Mesenchymal stem cell (in vitro differentiated cells and primary cell): ENCODE measurements at places on chromosomes 6 and 20.

- DNase-seq: no peak
Measured at GRCh38 chr6:95547043-95547442, 30.3 kb upstream of the MANEA start.

GRCh38 chr6:163373240-163373639 lies 41.3 kb upstream of the QKI start:
- no peak for DNase-seq

DNA sequence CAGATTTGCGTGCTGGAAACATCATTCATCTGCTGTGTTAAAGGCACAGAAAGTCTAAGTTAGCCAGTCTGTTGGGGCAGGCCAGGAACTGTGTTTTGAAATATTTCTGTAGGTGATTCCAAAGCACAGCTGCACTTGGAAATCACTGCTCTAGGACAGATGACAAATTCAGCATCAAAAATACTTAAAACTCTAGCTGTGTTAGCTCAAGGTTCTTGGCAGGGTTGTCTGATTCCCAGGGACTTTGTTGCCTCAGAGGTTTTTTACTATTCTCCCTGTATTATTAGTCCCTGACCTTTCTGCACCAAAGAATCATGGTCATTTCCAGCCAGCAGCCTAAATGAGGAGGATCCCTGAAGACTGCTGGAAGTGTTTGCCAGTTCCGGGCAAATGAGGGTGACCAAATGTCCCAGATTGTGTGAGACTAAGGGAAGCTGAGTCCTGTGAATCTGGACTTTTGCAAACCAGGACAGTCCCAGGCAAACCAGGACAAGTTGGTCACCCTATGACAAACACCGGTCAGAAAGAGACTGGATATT lies 84.3 kb upstream of the TMEM30A start:
- no peak for DNase-seq

DNA sequence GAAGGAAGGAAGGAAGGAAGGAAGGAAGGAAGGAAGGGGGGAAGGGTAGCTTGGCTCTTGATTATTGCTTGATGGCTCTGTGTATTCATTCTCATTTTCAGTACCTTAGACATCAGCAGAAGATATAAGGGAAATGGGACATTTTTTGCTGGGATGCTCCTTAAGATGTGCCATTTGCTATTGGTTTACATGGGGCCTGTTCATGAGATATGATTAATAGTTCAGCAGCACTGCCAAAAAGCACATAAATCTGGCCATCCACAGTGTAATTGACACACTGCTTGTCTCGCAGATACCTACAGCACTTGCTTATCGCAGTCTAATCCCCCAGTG lies 137.5 kb upstream of the JARID2 start:
- no peak for DNase-seq

- peak; percentile 80 for DNase-seq
Measured at GRCh38 chr20:45373353-45374100, 4.6 kb downstream of the TP53TG5 start.

DNA sequence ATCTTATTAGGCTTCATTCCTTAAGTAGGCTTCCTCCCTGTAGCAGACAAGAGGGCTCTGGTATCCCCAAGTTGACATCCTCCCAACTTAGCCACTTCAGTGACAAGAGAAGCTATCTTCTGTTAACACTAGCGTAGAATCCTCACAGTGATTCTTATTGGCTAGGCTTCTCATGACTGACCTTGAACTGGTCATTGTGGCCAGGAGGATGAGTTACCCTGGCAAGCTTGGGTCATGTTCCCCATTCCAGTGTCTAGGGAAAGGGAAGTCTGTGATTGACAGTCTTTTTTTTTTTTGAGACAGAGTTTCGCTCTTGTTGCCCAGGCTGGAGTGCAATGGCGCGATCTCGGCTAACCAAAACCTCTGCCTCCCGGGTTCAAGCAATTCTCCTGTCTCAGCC lies 7.1 kb downstream of the CDKAL1 start:
- no peak for DNase-seq

DNA sequence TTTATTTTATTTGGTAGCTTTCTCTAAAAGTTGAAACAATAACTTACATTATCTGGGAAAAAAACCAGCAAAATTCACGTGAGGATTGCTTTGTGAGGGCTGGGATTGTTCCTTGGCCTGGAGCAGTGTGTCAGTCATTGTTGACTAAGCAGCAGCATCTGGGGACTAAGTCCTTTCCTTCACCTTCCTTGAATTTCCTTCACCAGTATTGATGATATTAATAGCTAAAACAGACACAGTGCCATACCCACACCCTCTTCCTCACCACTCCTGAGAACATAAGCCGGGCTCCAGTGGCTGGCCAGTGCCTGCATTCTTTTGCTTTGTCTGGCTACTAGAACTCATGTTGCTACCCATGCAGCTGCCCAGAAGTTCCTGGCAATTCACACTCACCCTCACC lies 23.7 kb downstream of the PLCB1 start:
- no peak for DNase-seq

GRCh38 chr6:66865771-66866170 lies 1158.7 kb upstream of the EYS start:
- DNase-seq: no peak

DNA sequence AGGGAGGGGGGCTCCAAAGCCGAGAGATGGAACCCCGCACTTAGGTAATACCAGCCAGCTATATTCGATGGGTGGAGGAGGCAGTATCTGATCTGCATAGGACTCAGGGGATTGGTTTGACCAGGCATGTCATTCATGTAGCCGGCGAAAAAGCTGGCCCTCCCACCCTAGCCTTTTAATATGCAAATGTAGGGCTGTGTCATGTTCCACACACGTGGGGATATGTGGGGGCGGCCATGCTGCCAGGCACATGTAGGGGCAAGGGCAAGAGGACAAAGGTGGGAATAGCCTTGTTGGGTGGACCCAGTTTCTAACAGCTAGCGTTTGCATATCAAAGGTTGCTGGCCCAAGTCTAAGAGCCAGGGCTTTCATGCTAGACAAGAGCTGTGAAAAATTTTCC lies 39.1 kb upstream of the DDR1 start:
- DNase-seq: no peak
